CD4-positive, alpha-beta T cell treated with Interleukin-10 for 1 hour (primary cell): ENCODE measurements at places on chromosomes 16 and 17.

GRCh38 chr16:58628845-58629732 lies 537 bp downstream of the CNOT1 start:
- DNase-seq, result peak; percentile 62

DNA sequence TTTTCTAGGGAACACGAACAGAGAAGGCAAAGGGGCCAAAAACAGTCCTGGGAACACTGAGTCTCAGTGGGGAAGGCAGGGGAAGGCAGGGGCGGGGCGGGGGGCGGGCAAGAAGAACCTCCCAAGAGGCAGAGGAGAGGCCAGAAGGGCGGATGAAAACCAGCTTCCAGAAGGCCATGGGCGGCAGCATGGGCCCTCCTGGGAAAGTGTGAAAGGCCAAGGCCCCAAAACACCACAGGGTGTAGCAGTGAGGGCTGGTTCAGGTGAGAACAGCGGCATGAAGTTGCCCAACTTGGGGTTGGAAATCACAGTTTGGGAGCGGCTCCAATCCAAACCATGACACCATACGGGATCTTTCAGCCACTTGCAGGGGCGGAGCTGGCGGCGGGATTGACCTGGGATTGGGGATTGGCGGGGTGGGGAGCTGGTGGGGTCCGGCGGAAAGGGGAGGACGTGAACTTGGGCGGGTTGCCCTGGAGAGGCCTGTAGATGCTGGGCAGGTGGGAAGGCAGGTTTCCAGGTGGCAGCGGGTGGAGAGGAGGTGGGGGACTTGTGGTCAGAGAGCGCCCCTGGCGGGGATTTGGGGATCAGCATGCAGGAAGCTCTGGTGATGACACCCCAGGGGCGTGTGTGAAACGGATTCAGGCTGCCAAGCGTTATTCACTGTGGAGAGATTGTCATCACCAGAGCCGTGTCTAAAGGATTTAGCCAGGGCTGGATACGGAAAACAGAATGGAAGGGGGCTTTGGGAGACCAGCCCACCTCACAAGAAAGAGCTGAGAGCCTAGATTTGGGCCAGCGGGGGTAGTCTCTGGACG lies 80.9 kb downstream of the ARHGAP23 start:
- peak; percentile 74 for DNase-seq

DNA sequence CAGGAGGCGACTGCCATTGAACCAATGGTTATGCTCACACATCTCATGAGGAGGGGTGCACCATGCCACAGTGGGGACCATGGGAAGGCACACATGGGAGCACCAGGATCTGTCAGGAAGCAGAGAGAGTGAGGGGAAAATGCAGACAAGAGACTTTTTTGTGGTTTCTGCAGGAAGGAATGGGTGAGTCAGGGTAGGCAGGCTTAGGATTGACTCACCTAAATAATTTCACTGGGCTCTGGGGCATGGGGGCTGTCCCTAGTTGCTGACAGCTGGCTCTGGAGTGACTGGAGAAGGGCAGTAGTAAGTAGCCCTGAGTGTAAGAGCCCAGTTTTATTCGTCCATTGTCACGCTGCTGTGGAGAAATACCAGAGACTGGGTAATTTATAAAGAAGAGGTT lies 202.4 kb downstream of the AXIN2 start:
- DNase-seq, result no peak

- DNase-seq, result no peak
Measured at GRCh38 chr16:17845031-17845430, 374.3 kb upstream of the XYLT1 start.

DNA sequence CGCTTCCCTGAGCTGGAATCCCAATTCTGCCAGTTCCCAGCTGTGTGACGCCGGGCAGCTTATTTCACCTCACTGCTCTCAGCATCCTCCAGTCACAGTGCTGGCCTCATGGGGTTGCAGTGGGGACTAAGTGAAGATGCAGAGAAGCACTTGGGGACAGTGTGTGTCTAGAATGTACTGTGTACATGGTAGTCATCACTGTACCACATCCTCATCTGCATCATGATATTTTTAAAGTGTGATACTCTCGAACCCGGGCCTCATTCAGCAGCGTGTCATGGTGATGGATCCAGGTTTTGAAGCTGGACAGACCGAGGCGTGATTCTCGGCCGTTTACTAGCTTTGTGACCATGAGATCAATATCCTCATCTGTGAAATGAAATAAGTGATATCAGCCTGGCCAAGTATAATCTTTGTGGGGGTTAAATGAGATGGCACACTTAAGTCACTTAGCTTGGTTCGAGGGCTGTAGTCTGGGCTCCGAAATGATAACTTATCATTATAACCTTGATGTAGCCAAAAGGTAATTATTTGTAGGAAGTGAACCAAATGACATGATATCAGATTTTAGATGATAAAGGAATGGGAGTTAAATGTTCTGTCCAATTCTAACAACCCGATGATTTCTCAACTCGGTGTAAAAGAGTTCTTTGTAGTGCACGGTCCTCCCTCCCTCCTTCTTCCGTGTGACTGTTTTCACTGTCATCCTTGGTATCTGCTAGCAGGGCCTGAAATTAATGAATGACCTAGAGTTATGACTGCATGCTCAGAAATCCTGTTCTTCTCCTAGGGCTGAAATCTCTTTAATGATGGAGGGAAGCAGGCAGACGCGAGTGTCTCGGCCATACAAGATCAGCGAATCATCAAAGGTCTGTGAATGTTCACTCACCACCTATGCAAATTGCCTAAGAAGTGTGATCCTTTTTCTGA lies 2.0 kb downstream of the KLHL36 start:
- no peak for DNase-seq

DNA sequence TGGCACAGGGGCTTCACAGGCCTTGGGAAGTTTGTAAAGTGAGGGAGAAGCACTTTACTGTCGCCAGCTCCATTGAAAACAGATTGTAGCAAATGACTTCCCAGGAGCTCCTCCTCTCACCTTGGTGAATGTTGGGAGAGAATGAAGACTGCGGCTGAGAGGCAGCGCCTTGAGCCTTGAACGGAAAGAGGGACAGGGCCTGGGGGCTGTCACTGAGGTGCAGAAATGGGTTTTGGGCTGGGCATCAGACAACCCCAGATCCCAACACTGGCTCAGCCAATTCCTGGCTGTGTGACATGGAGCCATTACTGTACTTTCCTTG lies 603 bp upstream of the MRTFB start:
- DNase-seq, result no peak

- no peak for DNase-seq
Measured at GRCh38 chr17:63824362-63824761, 2.9 kb upstream of the PSMC5 start.
